Stimulated activated CD4-positive, alpha-beta T cell treated with anti-CD3 and anti-CD28 coated beads, Interleukin-2, amount 100 ng/mL, for 24 hours (primary cell): ENCODE measurements at places on chromosomes 13 and 19.

GRCh38 chr19:15587663-15588062, 27.4 kb upstream of the CYP4F8 start:
- DNase-seq, result no peak

DNA sequence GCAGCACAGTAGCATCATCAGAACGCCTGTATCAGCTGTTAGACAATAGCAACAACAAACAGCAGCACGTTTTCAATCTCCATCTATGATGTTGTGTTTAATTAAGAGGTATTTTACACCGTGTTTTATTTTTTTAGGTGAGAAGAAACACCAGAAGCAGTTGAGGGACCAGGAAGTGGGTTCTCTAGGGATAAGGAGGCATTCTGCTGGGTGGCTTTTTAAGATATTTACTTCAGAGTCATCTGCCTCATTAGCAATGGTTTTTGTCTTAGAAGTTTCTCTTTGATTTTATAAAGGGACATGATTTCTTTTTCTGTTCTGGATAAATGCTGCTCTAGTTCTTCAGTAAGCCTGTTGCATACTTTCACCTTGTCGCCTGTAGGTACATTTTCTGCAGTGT, 8.2 kb downstream of the CKAP2 start:
- no peak for DNase-seq

GRCh38 chr13:103692442-103692841, 626.2 kb upstream of the SLC10A2 start:
- DNase-seq, result no peak

- DNase-seq, result no peak
Observed at GRCh38 chr13:65188721-65189120, 2041.4 kb downstream of the PCDH9 start.

DNA sequence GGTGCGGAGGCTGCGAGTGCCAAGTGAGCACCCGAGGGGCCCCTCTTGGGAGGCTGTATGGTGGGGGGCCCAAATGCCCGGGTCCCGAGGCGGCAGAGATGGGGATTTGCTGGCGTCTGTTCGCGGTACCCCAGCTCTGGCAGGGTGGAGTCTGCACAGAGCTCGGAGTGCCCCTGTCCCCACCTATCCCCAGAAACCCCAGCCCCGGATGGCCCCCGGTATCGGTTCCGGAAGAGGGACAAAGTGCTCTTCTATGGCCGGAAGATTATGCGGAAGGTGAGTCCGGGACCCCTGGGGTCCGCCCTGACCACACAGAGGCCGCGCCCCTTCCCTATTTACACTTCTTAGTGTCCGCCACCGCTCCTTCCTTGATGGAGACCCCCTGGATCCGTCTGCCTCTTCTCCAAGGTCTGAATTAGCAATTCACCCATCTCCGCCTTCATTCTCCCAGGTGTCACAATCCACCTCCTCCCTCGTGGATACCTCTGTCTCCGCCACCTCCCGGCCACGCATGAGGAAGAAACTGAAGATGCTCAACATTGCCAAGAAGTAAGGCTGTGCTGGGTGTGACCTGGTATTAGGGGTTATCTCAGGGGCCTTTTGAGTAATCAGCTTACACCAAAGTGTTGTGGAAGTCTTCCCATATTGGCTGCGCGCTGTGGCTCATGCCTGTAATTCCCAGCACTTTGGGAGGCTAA, 630 bp downstream of the PNPLA6 start:
- DNase-seq, result no peak

DNA sequence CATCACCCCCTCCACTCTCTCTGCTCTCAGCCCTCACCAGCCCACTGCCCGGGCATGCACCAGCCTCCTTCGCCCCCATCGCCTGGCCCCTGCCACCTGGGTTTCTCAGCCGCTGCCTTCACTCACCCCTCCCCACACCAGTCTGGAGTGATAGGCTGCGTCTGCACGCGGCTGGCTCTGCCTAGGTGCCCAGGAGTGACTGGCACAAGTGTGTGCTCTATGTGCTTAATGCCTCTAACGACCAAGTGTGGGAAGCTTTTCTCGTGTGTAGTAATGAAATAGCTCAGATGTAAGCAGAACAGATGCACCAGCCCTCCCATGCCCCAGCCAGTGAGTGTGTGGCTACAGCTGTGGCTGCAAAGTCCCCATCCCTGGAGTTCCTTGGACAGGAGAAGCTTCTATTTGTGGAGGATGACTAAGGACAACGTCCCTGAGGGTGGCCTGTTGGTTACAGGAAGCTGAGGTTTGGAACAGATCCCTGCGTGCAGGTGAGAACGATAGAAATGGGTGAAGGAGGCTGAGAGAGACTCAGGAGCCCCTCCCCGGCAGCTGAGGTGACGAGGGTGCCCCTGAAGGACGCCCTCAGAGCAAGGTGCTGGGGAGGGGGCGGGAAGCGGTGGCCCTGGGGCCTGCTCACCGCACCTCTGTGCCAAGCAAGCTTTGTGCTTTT, 35.6 kb downstream of the ATP11A start:
- DNase-seq, result no peak

GRCh38 chr19:3698974-3699740, 1.1 kb downstream of the PIP5K1C start:
- peak; percentile 35 for DNase-seq

DNA sequence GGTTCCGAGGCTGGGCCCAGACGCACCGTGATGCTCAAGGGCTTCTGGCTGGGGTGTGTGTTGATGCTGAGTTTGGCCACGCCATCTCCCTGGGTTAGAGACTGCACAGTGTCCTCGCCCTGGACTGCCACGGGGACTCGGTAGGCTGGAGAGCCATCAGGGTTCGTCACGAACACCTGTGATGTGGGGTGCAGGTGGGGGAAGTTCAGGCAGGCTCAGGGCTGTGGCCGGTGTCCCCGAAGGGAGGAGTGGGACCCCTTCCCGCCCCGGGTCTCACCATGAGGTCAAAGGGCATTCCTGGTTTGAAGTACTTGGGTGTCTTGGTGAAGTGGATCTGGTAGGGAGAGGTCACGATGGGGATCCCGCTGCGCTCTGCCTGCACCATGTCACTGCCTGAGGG, 8.2 kb downstream of the C3 start:
- DNase-seq, result no peak

- no peak for DNase-seq
Observed at GRCh38 chr13:89324582-89324981, 1653.4 kb downstream of the SLITRK5 start.
